ENCODE measurements at places on chromosomes 5 and 9.
A peak's percentile ranks its signal among the peaks of the same experiment; 100 is the strongest.

DNA sequence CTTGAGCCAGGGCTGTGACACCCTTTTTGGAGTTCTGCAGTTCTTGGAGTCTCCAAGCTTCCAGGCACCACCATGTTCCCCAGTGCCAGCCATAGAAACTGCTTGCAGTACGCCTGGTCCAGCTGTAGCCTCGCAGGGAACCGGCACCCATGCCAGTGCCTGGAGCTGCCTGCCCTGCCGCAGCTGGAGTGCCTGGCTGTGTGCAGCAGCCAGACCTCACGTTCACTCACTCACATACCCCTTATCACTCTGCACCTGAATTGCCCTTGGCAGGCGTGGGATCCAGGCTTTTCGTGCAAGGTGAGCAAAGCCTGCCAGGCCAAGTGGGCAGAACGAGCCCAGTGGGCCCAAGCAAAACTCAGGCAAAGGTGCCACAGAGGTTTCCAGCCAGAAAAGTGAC is 77.8 kb upstream of the SHB start:
- DNase-seq, result no peak

DNA sequence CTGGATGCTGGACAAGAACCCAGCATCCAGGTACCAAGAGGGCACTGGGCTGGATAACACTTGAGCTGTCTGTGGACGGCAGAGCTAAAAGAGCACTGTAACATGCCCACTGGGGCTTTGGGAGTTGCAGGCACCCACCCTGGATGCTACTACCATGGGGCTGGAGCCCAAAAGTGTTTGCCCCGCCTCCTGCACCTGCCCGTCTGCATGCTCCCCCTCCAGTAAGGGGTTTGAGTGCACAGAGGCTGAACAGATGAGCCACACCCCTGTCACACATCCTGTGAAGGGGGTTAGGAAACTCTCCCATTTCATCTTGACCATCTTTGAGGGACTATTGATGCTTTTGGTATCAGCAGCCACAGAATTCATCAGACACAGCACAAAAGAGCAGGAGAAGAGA is 69.0 kb downstream of the LIX1 start:
- DNase-seq, result no peak

- no peak for DNase-seq
These were observed 148.7 kb downstream of the ADAMTS12 start for GRCh38 chr5:33743099-33743498.

GRCh38 chr5:150457121-150457520 is 7.6 kb upstream of the RPS14 start:
- no peak for DNase-seq

GRCh38 chr9:122347348-122348287 is 23.2 kb upstream of the PTGS1 start:
- peak; percentile 59 for DNase-seq

- no peak for DNase-seq
These were observed 560.2 kb upstream of the CDH9 start for GRCh38 chr5:27598576-27598975.
